ENCODE measurements at places on chromosomes 4 and X.

DNA sequence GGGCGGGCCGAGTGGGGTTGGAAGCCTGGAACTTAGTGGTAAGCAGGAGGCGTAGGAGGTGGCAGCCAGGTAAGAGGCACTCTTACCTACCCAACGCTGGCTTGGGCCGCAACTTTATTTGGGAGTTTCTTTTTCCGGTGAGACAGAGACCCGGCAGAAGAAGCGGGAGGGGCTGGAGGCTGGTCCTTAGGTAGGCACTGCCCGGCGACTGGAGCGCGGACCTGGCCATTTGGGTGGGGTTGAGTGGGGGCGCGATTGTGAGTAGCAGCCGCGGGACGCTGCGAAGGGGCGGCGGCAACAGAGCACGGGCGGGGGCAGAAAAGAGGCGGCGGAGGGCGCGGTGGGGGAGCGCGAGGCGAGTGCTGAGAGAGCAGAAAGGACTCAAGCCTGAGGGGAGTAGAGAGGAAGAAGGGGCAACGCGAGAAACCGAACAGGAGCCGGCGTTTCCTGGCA, 334 bp upstream of the POU4F2 start:
- DNase-seq, result no peak

DNA sequence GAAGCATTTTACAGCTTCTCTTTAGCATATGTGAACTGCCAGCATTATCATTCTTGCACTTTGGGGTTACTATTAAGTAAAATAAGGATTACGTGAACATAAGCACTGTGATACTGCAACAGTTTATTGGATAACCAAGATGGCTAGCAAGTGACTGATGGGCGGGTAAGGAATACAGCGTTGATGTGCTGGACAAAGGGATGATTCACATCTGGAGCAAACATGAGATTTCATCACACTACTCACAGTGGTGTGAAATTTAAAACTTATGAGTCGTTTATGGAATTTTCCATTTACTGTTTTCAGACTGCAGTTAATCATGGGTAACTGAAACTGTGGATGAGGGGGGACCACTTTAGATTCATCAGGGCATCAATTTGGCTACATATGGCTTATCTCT, 16.0 kb downstream of the NBDY start:
- DNase-seq, result peak; percentile 75

DNA sequence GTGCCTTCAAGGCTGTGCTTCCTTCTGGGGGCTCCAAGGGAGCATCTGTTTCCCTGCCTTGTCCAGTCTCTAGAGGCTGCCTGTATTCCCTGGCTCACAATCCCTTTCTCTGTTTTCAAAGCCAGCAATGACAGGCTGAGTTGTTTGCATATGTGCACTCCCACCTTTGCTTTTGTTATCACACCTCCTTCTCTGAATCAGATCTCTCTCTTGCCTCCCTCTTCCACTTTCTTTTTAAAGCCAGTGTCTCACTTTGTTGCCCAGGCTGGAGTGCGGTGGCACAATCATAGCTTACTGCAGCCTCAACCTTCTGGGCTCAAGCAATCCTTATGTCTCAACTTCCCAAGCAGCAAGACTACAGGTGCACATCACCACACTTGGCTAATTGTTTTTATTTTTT, 37.1 kb upstream of the LEF1 start:
- no peak for DNase-seq

- DNase-seq, result no peak
Observed at GRCh38 chr4:182494103-182494502, 250.9 kb downstream of the TENM3 start.

GRCh38 chrX:139936259-139936658, 3.4 kb upstream of the ATP11C start:
- DNase-seq, result no peak

DNA sequence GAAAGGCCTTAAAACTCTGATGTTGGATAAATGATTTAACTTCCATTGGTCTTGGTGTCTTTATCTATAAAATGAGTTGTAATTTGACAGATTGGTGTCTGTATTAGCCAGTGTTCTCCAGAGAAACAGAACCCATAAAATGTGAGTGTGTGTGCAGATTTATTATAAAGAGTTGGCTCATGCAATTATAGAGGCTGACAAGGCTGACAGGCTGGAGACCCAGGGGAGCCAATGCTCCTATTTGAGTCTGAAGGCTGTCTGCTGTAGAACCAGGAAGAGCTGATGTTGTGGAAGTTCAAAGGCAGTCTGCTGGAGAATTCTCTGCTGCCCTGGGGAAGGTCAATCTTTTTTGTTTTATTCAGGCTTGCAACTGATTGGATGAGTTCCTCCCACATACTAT, 131.7 kb downstream of the SLC4A4 start:
- no peak for DNase-seq

DNA sequence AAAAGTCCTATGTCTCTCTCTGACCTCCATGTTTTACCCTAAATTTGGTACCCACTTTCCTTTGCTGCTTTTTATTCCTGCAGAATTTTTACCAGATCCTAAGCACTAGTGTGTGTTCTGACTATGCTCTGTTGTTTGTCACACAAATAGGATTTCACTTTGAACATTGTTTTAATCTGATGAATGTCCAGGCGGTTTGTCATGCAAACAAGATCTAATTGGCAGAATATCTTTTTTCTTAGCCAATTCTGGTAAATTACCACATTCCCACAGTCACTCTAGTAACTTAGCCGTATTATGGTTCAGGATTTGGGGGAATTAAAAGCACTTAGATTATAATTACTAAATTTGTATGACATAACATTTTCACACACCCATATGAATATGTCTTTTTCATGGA, 557.2 kb upstream of the BOD1L1 start:
- no peak for DNase-seq

DNA sequence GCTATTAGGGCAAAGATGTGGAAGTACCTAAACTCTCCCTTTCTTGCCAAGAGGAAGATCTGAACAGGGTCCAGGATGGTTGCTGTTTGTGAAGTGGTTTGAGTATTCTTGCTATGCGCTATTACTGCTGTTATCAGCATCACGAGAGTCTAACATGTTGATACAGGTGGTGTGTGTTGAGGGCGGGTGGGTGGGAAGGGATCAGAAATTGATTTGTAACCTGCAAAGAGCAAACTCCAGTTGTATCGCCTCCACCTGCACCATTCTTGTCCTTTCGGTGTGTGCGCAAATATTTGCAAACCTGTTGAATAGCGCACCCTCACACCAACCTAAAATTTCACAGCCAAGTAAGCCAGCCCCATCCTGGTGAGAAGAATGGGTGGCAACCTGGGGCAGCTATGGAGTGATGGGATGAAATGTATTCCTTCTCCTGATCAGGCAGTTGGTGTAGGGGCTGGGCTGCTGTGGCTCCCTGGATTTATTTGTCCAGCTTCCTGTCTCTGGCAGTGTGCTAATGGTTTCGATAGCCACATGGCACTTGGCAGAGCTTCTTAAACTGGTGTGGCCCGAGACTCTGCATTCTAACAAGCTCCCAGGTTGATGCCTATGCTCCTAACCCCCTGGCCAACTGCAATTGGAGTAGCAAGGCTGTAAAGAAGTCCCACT, 102.6 kb upstream of the SCML1 start:
- no peak for DNase-seq

- DNase-seq, result no peak
Observed at GRCh38 chrX:37420185-37420584, 71.0 kb downstream of the PRRG1 start.

- DNase-seq, result peak; percentile 84
Observed at GRCh38 chr4:25163196-25163595, 2.9 kb upstream of the SEPSECS start.

DNA sequence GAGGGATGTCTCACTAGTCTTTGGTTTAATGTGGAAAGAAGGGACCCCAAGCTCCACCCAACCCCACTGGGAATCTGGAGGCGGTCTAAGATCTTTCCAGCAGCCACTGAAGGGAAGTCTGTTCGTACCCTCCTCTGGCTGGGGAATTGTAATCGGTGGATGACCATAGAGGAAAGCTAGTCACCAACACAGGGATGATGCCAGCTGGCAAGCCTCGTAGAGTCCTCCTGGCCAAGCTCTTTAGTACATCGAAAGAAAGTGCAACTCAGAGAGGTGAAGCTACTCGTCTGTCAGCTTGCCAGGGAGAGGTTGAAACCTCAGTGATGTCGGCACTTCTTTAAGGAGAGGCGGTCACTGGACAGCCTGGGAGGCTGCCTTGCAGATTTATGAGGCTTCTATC, 58.7 kb downstream of the MAMLD1 start:
- DNase-seq, result no peak

Data from inflammatory macrophage treated with lipopolysaccharide for 4 hours (primary cell).